CMK (cell line): ENCODE measurements at places on chromosomes 16 and 17.

GRCh38 chr16:3781421-3781820 is 64.1 kb upstream of the TRAP1 start:
- no peak for DNase-seq

DNA sequence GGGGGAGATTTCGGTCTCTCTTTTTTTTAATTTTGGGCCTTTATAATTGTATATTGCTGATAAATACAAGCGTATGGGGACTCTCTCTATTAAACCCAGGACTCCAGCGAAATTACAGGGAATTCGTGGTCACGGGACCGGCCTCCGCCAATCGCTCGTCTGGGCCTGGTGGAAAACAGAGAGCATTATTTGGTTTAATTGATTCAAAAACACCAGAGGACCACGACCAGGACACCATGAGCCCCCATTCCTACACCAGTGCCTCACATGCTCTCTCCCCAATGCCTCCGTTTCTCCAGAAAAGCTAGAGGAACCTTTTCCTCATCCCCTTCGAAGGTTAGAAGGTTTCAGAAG is at the start of gene HOXB2:
HOXB2 (minus strand) TSS at position 88 of the 354 bp plus-strand sequence. CDS start 198 bp downstream, outside the sequence.
- DNase-seq, result no peak

- peak; percentile 26 for DNase-seq
Measured at GRCh38 chr17:56908001-56908542, 5.8 kb downstream of the TRIM25 start.

GRCh38 chr17:17737961-17738894 is 57.0 kb downstream of the RAI1 start:
- DNase-seq, result no peak

GRCh38 chr17:4879601-4880000 is 19.7 kb upstream of the C17orf107 start:
- no peak for DNase-seq

GRCh38 chr16:27959914-27960313 is 103.6 kb downstream of the GSG1L start:
- no peak for DNase-seq

- peak; percentile 96 for DNase-seq
Measured at GRCh38 chr17:45332989-45333701, 16.3 kb upstream of the MAP3K14 start.

DNA sequence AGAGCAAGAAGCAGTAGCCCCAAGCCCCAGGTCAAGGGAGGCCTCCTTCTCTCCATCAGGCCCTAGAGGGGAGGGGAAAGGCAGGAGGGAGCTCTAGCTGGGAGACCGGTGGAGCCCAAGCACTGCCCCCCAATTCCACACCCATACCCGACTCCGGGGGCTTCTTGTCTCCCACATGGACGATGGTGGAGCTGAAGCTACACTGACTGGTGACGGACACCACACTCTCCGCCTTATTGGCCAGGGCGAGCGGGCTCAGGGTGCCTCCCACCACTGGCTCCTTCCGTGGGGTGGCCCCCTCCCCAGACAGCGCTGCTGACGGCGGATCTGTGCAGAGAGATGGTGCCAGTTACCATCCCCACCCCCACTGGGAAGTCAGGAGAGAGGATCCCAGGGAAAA is 6.4 kb downstream of the PER1 start:
- no peak for DNase-seq
